Nasal cavity respiratory epithelium epithelial cell of viscerocranial mucosa (primary cell): ENCODE measurements at places on chromosomes 5 and 9. TPM values are rescaled to one million over a fixed set of nuclear protein-coding genes. Genes with fewer than 3 reads are reported as not detected.

The RAB3C gene
- not detected in 2 replicates for total RNA-seq

The ROR2 gene
- under 0.01 and 1.1 TPM in 2 replicates for total RNA-seq

The RGS7BP gene
- not detected in 2 replicates for total RNA-seq

The RLN2 gene
- total RNA-seq: 0.14 and 0.34 TPM in 2 replicates

The VCAN gene
- 3.1 and 205 TPM in 2 replicates for total RNA-seq

The MED7 gene
- 9.6 and 9.7 TPM in 2 replicates for total RNA-seq
